ENCODE measurements at places on chromosomes 7 and 10.

GRCh38 chr10:36899652-36900051, 225.7 kb upstream of the ANKRD30A start:
- no peak for DNase-seq

GRCh38 chr10:44143556-44143955, 241.3 kb downstream of the CXCL12 start:
- no peak for DNase-seq

DNA sequence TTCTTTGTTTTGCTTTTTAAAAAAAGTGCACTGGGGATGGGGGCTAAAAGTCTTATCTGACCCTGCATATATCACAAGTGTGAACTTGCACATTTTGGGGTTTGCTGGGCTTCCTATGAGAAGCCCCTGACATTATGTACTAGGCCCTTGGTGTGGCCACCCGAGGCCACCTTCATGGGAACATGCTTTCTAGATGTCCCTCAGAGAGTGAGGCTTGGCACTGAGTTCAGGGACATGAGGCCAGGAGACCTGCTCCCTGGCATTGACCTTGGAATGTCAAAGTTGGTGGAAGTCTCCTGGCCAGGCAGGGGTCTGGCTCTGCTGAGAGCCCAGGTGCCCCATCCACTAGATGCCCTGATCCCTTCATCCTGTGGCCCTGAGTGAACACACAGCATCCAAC, 536.2 kb downstream of the TCERG1L start:
- DNase-seq: no peak

GRCh38 chr7:72805526-72806494, 22.2 kb downstream of the TYW1B start:
- peak; percentile 50 for DNase-seq

GRCh38 chr10:125231813-125232475, 71.6 kb upstream of the CTBP2 start:
- no peak for DNase-seq

GRCh38 chr10:74752371-74753040, 73.9 kb upstream of the KAT6B start:
- DNase-seq: no peak

DNA sequence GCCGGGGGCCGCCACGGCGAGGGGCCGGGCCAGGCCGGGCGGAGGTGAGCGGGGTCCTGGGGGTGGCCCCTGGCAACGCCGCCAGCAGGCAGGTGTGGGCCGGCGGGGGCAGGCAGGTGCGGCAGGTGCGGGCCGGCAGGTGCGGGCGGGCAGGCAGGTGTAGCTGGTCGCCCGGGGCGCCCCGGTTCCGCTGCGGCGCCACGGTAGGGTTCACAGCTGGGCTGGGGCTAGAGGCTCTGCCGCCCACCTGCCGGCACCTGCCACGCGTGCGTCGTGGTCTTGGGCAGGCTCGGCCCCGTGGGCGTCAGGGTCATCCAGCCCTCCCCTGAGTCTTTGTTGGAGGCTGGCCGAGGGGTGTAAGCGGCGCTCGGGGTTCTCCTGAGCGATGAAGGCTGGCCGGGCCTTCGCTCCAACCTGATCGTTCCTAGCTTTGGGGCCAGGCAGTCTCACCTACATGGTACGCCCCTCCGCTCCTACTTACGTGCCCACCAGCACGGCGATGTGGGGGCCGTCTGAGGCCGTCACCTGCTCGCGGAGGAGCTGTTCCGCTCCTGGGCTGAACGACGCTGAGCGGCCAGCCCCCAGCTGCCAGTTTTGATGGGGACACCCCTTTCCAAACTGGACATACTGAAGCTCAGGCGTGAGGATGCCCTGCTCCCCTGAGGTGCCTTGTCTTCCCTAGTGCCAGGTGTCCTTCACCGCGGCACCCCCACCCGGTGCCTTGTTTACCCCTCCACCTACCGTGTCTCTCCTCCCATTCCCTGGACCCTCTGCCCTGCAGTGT, 493 bp downstream of the ZMIZ2 start:
- no peak for DNase-seq

- no peak for DNase-seq
Observed at GRCh38 chr10:76311752-76312636, 880.6 kb downstream of the LRMDA start.

- DNase-seq: no peak
Observed at GRCh38 chr10:95628786-95629185, 27.7 kb downstream of the ALDH18A1 start.

Data from CD4-positive, alpha-beta T cell treated with Interleukin-1 beta for 1 hour (primary cell).